ENCODE measurements at places on chromosomes 12 and 14.

- no peak for DNase-seq
Observed at GRCh38 chr12:86389949-86390348, 133.8 kb upstream of the MGAT4C start.

DNA sequence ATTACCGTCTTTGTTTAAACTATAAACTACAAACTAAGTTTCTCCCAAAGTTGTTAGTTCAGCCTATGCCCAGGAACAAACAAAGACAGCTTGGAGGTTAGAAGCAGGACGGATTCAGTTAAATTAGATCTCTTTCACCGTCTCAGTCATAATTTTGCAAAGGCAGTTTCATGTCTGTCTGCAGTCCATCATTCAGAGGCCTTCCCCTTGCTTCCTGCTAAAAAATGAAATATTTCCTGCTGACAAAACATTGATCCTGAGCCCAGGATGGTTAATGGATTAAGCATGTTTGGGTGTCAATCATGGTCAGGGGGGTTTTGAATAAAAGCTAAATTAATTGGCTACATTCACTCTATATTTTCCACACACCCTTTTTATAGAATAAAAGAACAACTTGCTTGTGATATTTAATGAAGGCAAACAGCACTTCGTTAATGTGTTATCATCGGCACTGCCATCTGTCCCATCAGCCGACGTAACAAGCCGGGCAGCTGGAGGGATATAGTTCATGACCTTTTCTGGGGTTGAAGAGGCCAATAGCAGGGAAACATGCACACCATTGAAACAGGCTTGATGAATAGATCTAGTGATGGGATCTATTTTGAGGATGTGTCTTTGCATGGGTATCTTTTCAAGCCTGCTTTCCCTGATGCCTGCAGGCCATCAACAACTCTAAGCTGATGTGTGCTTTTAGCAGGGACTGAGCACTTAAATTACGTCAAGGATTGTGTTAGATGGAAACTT is 521.3 kb upstream of the TMEM132C start:
- no peak for DNase-seq

DNA sequence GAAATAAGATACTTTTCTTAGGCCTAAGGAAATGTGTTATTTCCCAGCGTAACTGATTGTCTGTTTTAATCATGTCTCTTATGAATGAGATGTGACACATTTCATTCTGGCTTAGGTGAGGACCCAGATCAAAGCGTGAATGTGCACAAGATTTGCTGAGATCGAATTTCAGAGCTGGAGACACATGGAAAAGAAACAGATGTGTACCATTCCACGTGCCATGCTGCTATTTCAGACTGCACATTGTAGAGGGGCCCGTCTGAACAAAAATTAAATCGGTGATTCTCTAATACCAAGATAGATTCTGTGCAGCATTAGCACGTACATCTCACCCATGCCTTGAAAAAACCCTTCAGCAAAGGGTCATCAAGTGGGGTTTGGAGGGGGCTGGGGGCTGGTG is 290.4 kb downstream of the AACS start:
- no peak for DNase-seq

DNA sequence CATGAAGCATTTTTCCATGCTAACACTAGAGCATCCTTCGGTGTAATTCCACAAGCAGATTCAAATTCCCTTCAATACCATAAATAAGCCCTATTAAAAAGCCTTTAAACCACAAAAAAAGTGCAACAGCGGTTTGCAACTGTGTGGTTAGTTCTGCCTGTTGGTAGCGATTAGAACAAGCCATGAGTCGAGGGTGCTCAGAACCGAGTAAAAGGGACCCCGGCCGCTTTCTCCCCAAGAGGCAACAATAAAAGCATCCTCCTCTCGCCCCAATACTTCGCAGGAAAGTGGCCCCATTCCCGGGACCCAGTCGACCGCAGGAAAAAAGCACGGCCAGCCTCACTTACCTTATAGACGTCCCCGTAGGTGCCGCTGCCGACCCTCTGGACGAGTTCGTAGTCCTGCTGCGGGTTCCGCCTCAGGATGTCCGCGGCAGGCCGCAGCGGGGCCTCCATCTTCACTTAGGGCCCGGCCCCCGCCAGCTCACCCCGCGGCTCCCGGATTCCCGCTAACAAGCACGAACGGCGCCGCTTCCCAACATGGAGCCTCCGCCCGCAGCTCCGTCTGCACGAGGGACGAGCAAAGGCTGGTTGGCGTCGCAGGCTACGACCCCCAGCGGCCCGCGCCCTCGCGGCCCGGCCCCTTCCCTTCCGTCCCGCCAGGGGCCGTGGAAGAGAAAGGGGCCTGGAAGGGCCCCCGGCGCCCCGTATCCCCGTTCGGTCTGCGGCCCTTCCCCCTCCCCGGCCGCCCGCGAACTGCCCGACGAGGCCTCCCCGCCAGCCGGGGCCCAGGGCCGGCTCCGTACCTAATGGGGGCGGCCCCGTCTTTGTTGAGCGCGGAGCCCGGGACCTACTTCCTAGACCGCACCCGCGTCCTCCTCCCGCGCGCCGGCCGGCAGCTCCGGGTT is 521 bp downstream of the MAP4K5 start:
- DNase-seq: peak; percentile 11

GRCh38 chr12:120697344-120697743 is 10.4 kb downstream of the MLEC start:
- DNase-seq: no peak

DNA sequence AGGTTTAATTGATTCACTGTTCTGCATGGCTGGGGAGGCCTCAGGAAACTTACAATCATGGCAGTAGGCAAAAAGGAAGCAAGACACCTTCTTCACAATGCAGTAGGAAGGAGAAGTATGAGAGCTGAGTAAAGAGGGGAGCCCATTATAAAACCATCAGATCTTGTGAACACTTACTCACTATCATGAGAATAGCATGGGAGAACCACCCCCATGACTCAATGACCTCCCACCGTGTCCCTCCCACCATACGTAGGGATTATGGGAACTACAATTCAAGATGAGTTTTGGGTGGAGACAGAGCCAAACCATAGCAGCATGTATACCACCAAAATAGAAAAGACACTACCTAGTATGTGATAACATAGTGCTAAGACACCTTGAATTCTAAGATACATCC is 2.9 kb upstream of the HMGA2 start:
- DNase-seq: no peak

GRCh38 chr14:104135121-104135903 is 3.1 kb upstream of the KIF26A start:
- no peak for DNase-seq

DNA sequence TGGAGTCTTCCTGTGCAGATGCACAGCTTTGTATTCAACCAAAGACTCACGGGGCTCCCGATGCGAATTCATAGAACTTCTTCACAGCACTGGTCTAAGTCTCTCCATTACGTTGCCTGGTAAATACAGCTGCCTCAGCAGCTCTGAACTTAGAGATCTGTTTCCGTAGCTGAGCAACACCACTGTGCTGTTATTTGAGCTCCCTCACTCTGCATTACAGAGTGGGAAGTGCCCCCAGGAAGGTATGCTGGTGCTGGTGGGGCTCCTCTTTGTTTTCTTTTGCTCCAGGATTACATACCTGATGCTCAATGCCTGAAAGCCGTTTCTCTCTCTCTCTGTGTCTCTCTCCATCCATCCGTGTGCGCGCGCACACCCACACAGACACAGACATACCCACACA is 227.5 kb upstream of the RMST start:
- no peak for DNase-seq

DNA sequence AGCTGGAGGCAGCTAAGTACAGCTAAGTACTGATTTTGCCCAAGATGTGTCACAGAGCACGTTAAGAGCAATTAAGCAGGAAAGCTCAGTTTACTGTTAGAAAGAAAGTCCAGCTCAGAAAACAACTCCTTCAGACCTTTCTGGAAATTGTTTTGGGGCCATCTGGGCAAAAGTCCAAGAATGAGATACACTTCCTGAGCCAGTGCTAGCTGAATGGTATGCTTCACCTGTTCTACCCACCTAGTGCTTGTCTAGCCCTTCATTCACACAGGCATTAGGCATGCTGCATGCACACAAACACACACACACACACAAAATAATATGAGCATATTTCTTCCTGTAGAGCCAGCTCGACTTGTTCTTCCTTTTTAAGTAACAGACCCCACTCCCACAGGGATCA is 6.6 kb upstream of the IKZF4 start:
- no peak for DNase-seq

DNA sequence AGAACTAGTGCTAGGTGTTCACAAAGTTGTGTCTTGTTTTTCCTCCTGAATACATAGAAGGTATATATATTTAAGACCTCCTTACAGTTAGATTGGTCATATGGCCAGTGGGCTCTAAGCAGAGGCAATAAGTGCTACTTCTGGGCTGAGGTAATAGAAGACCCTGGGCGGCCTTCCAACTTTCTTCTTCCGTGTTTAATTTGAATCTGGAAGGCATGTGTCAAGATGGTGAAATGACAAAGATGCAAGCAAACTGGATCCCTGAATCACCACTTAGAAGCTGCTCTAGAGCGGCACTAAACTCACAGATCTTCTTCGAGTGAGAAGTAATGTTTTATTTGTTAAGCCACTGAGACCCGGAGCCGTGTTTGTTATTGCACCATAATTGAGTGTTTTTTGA is 201.0 kb upstream of the GZMB start:
- DNase-seq: no peak

DNA sequence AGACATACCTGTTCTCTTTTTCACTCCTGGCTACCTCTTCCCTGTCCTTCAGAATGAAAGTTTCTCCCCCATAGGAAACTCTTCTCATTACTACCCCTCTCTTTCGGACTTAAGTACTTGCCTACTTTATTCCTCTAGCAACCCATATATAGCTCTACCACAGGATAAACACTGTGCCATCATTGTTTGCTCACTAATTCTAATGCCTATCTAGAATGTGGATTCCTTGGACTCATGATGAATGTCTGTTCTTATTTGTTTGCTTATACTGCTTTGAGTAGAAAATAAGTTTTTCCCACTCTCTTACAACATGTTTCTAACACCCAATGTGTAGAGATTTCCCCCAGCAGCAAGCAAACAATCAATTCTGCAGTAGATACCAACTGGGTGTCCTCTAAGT is 1094.9 kb downstream of the SLC6A15 start:
- no peak for DNase-seq

- DNase-seq: no peak
Observed at GRCh38 chr12:52837781-52838608, 3.9 kb upstream of the KRT79 start.

- no peak for DNase-seq
Observed at GRCh38 chr14:72275242-72275641, 343.0 kb downstream of the RGS6 start.

DNA sequence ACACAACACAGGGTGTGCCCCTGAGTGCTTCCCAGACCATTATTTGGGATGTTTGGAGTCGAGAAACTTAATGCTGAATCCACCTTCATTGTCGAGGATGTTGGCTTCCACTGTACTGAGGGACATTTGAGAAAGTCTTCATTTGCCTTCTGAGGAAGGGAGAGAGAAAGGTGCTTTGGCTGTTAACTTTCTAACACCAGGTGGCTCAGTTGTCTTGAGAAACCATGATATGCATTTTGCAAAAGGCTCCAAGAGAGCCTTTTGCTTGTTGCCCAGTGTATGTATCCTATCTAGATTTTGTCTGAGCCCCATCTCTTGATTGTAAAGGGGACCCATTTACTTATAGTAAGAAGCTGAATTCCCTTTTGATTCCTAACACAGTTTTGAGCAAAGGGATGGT is 28.6 kb upstream of the NRXN3 start:
- DNase-seq: no peak

GRCh38 chr12:44053549-44054127 is 217.8 kb downstream of the TMEM117 start:
- no peak for DNase-seq

DNA sequence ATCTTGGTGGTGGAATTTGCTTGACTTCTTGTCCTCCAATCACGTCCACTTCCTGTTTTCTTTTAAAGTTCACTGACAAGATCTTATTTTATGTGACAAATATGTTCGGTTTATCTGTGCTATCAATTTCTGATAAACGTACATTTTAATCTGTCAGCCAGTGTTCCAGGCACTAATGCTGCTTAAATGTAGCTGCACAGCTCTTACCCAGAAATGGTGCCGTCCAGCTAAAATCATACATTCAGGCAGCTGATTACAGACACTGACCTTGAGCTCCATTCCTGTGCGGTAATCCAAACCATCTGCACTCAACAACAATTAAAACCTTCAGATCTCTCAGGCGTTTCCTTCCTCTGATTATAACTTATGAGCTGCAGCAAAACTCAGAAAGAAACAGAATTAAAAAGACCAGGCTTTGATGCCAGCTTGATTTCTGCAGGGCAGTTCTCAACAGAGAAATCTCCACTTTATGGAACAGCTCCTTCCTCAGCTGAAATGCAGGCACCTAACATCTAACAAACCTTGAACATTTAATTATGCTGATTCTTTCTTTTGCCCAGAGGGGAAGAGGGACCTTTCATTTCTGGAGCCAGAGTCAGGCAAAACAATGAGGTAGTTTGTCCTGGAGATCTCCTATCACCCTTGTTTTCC is 26.4 kb upstream of the RASSF3 start:
- no peak for DNase-seq

- DNase-seq: no peak
Observed at GRCh38 chr12:130083734-130084133, 78.5 kb upstream of the FZD10 start.

GRCh38 chr14:55133416-55133815 is 4.4 kb downstream of the LGALS3 start:
- DNase-seq: no peak

- DNase-seq: no peak
Observed at GRCh38 chr12:98438656-98439230, 76.6 kb upstream of the TMPO start.

GRCh38 chr12:88922816-88923215 is 342.5 kb upstream of the KITLG start:
- DNase-seq: no peak

GRCh38 chr12:39329018-39329417 is 113.9 kb downstream of the KIF21A start:
- DNase-seq: no peak

DNA sequence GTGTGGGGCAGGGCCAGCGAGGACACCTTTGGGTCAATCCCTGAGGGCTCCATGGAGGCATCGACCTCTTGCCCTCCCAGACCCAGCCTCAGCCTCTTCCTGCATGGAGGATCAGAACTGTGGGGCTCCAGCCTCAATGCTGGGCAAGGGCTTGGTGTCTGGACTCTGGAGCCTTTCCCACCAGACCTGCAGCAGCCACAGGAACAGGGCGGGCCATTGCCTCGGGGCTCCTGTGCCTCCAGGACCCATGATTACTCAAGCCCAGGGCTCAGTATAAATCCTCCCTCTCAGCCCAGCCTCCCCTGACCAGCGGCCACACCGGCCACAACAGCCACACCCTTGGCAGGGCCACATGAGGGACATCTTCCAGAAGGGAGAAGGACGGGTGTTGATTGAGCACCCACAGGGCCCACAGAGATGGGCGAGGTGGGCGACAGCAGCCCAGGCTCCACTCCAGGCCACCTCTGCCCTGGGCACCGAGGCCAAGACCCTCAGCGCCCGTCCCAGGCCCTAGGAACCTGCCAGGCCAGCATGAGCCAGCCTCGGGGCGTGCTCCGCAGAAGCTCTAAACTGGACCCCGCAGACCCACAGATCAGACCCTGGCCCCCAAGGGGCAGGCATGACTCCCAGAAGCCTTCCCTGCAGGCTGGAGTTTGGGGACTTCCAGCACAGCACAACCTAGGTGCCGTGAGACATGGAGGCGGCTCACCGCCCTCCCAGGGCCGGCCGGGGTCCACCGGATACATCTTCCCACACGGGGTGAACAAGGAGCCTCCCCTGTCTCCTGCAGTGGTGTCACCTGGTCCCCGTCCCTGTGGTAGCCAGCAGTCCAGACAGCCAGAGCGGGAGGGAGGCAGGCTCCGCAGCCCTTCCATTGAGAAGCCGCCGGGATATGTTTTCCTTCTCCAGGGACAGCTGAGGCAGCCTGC is 25.1 kb downstream of the NCOR2 start:
- no peak for DNase-seq

Data from activated CD8-positive, alpha-beta memory T cell treated with anti-CD3 and anti-CD28 coated beads for 1 hour (primary cell).